ENCODE measurements at places on chromosomes 7 and 10. TPM values are rescaled to one million over a fixed set of nuclear protein-coding genes. Genes with fewer than 3 reads are reported as not detected.

CARD11 gene
- total RNA-seq = under 0.01 TPM

MPLKIP gene
- total RNA-seq = 18.2 TPM

MCM10 gene
- total RNA-seq = not detected

CDH23 gene
- total RNA-seq = 0.25 TPM

TUBAL3 gene
- not detected for total RNA-seq

WDR86 gene
- 17.7 TPM for total RNA-seq

SORBS1 gene
- 0.74 TPM for total RNA-seq

CALCR gene
- not detected for total RNA-seq

EXOSC1 gene
- total RNA-seq = 50.3 TPM

IFIT1B gene
- not detected for total RNA-seq

CPVL gene
- total RNA-seq = 3.2 TPM

ZNF25 gene
- total RNA-seq = 14.8 TPM

TSPAN12 gene
- total RNA-seq = 5.6 TPM

SRRT gene
- 41.2 TPM for total RNA-seq

ARID5B gene
- 87.9 TPM for total RNA-seq

NUDCD3 gene
- 47.1 TPM for total RNA-seq

CYP2C19 gene
- not detected for total RNA-seq

INMT gene
- 219 TPM for total RNA-seq

CYREN gene
- total RNA-seq = 46.4 TPM

RBP4 gene
- total RNA-seq = 1.9 TPM

FAM221A gene
- total RNA-seq = 1.4 TPM

CACUL1 gene
- total RNA-seq = 17.8 TPM

WNT8B gene
- total RNA-seq = not detected

GJC3 gene
- not detected for total RNA-seq

CALHM1 gene
- total RNA-seq = not detected

EVX1 gene
- total RNA-seq = not detected

AQP1 gene
- 2.8 TPM for total RNA-seq

KCNIP2 gene
- total RNA-seq = 1.2 TPM

CYP26C1 gene
- 0.09 TPM for total RNA-seq

MYO3A gene
- total RNA-seq = not detected

CLCN1 gene
- total RNA-seq = 0.16 TPM

ZNF33A gene
- total RNA-seq = 19.3 TPM

HTR7 gene
- total RNA-seq = 0.25 TPM

ZP3 gene
- total RNA-seq = 0.63 TPM

SPDYE8 gene
- total RNA-seq = not detected

NPFFR1 gene
- not detected for total RNA-seq

CPA2 gene
- total RNA-seq = not detected

KCP gene
- total RNA-seq = 1.6 TPM

GPR26 gene
- total RNA-seq = not detected

GPR158 gene
- 0.49 TPM for total RNA-seq

DPP6 gene
- total RNA-seq = not detected

CFAP46 gene
- total RNA-seq = 0.09 TPM

NDUFB2 gene
- total RNA-seq = 161 TPM

CH25H gene
- not detected for total RNA-seq

SRI gene
- total RNA-seq = 21.7 TPM

ANKRD61 gene
- total RNA-seq = not detected

ACHE gene
- total RNA-seq = 0.16 TPM
